Stimulated activated CD4-positive, alpha-beta T cell treated with anti-CD3 and anti-CD28 coated beads, Interleukin-12 subunit alpha, Interleukin-12 subunit beta, amount 100 ng/mL, for 48 hours (primary cell): ENCODE measurements at places on chromosomes 12 and 14.

DNA sequence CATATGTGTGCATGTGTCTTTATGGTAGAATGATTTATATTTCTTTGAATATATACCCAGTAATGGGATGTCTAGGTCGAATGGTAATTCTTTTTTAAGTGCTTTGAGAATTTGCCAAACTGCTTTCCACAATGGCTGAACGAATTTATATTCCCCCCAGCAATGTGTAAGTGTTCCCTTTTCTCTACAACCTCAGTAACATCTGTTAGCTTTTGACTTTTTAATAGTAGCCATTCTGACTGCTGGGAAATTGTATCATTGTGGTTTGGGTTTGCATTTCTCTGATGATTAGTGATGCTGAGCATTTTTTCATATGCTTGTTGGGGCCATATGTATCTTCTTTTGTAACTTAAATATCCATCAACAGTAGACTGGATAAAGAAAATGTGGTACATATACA is 9.4 kb downstream of the OR6C68 start:
- DNase-seq, result no peak

DNA sequence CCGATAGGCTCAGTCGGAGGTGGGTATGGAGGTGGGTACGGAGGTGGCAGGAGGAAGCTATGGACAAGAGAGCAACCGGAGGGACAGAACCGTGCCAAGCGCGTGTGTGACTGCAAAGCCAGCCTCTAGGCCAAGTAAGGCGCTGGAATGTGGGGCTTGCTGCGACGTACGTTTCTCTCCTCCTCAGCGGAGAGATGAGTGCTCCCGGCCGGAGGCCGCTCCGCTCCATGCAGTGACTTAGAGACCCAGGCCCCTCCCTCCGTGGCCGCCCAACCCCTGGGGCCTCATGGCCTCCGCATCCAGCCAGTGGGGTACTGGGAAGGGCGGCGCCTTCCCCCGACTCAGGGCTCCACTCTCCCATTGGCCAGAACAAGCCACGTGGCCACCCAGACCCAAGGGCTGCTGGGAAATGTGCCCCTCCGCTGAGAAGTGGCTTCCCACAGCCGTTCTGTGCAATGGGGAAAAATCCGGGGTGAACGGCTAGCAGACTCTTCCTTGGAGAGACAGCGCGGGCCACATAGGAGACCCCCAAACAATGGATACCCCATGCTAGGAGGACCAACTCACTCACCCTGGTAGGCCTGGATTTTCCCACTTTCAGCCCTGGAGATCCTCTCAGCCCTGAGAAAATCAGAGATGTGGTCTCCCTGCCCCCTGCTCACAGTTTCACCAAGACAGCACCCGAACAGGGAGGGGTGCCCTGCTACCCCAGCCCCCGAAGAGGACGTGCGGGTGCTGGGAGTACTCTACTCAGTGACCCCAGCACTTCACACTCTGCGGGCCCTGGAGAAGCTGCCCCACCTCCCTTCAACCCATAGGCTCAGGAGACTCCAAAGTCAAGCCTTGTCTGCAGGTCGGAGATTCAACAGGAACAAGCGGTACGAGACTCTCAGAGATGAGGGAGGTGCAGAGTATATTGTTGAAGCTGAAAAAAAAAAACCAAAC is 66.7 kb downstream of the RIMBP2 start:
- DNase-seq, result no peak

DNA sequence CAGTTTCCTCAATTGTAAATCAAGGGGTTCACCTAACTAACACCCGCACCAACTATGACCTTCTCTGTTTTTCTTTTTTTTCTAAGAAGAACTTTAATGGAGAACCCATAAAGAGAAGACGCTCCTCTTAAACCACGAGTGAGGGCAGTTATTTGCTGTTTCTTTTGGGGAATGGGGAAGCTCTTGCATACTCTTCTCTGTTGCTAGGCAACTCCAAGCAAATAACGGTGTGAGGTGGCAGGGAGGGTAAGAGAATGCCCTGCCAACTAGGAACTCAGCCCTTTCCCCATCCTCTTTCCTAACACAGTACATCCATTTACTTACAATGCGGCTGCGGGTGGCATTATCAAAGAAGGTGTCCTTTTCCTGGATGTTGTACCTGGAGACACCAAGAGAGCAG is 114.9 kb downstream of the ANO2 start:
- DNase-seq, result no peak

DNA sequence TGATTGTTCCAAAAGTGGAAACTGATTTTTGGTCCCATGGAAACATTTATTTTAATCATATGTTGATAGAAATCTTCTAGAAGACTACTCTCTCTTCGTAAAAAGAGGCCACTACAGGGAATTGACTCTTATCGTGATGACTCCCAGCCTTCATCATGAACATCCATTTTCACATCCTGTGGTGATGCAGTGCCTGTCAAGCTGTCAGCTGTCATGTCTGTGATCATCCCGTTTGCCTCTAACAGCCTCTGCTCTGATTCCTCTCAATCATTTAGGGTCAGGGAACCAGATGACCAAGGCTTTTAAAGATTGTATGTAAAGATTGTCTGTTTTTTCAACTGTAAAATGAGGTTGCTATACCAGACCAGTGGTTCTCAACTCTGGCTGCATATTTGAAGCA is 419.0 kb upstream of the MGAT4C start:
- no peak for DNase-seq

GRCh38 chr12:38961683-38962082 is 56.3 kb upstream of the CPNE8 start:
- no peak for DNase-seq

DNA sequence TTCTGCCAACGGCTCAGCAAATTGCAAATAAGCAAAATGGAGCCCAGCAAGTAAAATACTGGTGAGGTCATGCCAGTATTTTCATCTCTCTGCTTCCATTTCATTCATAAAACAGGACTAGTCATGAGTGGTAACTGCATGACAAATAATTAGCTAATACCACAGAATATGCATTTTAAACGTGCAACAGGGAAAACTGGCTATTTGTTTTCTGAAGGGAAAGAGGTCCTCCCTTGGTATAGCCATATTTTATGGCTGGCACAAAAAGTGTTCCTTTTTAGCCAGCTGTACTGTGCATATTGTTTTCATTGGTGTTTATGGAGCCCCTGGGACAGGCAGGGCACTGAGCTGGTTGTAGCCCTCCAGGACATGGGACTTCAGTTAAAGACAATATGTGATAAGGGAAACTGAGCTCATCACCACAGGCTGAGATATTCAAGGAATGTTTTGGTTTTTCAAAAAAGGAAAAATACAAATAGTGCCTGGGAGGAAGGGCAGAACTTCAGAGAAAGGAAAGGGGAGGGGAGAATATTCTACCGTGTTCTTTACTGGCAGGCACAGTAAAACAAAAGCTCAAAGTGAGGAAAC is 26.1 kb upstream of the FOXN3 start:
- no peak for DNase-seq

DNA sequence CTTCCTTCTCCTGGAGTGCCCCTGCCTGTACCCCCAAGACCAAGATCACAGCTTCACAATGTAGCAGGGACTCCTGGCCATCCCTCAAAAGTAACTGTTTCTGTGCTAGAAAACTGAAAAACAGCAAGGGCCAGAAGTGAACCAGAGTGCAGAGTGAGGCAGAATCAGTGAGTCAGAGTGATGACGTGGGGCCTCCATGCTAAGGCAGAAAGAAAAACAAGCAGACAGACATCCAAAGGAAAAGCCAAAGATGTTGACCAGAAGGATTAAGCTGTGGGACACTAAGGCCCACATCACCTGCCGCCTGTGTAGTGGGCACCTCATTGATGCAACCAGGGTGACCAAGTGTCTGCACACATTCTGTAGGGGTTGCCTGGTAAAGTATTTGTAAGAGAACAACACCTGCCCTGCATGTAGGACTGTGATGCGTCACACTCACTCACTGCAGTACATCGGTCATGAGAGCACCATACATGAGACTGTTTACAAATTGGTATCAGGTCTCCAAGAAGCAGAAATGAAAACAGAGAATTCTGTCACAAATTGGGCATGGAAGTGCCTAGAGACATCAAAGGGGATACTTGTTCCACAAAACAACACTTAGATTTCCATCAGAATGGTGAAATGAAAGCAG is 51.2 kb downstream of the ARMH4 start:
- DNase-seq, result no peak

DNA sequence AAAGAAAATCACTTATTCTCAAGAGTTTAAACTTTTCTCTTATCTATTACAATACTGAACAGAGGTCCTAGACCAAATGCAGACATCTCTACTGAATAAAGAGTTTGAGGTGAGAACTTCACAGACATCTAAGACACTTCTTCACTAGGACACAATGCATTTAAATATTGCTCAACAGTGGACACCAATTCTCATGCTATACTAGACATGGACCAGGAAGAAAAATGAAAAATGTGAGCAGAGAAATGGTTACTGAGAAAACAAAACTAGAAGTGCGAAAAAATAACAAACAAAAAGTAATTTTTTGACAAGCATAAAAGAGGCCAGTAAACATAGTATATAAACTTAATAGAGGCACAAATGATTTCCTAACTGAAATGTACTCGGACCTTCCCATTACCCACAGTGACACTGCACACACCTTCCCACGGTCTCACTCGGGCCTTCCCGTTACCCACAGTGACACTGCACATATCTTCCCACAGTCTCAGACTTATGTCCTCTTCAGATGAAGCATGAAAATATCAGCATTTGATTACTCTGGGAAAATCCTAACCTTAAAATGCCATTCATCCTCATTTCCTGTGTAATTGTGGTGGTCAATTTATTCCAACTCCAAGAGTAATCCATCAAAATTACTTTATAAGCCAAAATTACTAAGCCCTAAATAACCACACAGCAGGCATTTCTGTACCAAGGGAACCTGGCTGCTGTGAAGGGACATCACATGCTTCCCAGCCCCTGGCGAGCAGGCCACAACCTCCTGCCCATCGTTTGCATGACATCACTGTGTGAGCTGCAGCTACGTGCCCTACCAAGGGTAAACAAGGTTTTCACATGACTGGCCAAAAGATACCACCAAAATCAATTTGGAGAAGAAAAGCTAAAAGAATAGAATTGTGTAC is 6.4 kb downstream of the SLC15A4 start:
- DNase-seq, result no peak

DNA sequence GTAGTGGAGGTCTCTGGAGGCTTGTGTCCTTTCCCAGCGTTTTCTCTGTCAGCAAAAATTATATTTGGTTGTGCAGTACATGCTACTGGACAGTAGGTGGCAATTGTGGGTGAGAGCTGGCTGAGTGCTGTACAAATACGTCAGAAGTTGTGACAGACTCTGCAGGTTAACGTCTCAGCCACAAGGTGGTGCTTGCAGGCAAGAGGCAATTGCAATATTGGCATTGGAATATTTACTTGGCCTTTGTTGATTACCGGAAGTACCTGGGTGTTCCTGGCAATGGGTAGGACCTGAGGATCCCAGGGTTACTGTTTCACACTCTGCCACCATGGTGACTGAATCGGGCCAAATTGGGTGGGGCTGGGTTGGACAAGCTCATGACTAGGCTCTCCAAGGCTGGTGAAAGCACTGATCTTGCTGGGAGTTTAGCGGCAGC is 333.9 kb upstream of the LMO3 start:
- DNase-seq, result no peak

GRCh38 chr14:74864198-74864597 is 11.7 kb downstream of the PROX2 start:
- DNase-seq, result no peak

GRCh38 chr14:57087841-57088240 is 180.9 kb downstream of the EXOC5 start:
- DNase-seq, result no peak

DNA sequence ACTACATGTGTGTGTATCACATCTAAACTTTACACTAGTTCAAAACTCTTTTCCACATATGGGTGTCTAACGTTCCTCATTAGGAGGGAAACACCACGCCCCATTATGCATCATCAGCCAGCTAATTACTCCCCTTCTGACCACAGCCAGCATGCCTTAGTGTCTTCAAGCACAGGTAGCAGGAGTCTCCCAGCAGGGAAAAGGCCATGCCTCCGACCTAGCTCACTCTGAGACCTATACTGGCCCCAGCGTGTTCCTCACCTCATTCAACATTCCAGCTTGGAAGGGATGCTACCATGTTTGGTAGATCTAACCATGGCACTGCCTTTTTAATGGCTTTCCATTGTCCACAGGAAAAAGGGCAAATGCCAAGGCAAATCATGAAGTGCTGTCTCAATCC is 66.1 kb upstream of the PRB2 start:
- no peak for DNase-seq

- DNase-seq, result no peak
These were observed 78.3 kb upstream of the BDKRB2 start for GRCh38 chr14:96126339-96126782.

DNA sequence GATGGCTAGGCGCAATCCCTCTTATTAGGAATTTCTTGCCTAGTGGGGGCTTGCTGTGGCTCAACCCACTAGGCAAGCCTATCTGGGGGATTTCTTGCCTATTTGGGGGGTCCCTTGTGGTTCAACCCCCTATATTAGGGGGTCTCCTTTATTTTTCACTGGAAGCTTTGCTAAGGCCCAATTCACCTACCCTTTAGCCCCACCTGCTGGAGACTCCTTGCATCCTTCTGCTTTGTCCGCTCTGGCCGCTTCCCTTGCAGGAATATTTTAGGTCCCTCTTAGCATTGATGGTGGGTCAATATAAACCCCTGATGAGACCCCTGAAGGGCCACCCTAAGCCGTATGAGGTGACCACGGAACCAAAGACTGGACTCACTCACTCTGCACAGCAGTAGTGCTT is 1552.1 kb downstream of the AACS start:
- DNase-seq, result no peak

DNA sequence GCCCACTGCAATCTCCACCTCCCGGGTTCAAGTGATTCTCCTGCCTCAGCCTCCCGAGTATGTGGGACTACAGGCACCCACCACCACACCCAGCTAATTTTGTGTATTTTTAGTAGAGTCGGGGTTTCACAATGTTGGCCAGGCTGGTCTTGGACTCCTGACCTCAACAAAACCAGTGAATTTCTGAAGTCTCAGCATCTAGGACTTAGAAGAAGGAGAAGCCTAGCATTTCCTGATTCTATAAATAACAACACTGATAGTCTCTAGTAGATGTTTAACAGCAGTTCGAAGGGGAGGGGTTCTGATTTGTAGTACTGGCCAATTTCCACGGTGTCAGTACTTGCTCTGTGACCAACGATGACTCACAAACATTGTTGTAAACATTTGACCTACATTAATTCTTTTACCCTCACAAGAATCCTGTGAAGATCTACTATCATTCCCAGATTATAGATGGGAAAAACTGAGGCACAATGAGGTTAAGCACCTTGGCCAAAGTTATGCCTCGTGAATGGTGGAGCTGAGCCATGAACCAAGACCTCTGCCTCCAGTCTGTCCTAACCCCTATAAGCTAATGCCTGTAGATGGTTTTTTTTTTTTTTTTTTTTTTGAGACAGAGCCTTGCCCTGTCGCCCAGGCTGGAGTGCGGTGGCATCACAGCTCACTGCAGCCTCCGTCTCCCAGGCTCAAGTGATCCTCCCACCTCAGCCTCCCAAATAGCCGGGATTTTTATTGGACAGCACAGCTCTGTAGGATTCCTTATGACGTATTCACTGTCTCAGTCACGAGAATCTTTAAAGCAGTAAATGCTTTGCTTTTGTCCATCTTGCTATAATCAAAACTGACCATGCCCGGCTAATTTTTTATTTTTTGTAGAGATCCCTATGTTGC is 5.2 kb downstream of the P2RX4 start:
- DNase-seq, result no peak

- DNase-seq, result no peak
These were observed 35.7 kb downstream of the CNOT2 start for GRCh38 chr12:70278945-70279344.
